Fibroblast of skin of left biceps (primary cell): ENCODE measurements at places on chromosomes 5 and 9.
A peak's percentile ranks its signal among the peaks of the same experiment; 100 is the strongest.

GRCh38 chr5:139746691-139747582, 48.7 kb upstream of the PSD2 start:
- no peak for DNase-seq

- no peak for DNase-seq
Measured at GRCh38 chr9:134376386-134377142, 50.3 kb downstream of the RXRA start.

DNA sequence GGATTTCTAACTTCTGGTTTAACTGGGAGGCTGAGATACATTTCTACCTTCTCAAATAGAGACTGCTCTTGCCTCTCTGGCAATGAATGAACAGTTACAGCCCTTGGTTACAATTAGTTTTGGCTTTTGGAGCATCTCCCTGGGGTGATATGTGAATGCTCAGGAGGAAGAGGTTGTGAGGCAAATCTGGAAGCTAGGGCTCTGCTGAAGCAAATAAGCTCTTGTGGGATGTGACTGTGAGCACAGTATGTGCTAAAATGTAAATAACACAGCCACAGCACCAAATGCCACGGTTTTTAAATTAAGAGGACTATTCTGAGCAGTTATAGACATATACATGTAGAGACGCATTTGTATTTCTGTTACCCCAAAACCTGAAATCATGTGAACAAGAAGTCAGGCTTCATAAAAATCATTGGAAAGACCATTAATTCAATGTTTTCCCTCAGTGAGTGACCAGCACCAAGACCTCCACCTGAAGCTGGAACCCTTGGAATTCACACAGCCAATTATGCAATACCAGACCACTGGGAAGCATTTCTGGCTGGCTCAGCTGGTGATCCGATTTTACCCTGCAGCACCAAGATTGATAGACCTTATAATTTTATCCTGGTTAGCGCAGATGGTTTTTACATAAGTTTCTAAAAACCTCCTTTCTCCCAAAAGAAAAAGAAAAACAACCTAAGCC, 3.0 kb upstream of the SLC44A1 start:
- DNase-seq, result no peak

DNA sequence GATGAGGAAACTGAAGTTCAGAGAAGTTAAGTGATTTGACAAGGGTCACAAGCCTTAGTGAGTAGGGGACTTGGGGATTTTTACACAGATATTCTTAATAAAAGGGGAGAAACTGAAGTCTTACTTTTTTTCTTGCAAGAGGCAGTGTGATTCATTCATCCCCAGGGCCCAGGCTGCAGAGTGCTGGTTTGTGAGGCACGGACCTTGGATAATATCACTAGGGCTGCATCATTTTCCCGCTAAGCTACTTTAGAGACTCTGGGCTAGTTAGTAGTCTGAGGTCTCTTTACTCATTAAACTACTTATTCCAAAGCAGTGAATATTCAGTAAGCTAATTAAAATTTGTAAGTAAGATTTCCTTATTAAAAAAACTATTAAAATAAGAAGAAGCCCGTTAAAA, 195.0 kb downstream of the PBX3 start:
- DNase-seq, result no peak

DNA sequence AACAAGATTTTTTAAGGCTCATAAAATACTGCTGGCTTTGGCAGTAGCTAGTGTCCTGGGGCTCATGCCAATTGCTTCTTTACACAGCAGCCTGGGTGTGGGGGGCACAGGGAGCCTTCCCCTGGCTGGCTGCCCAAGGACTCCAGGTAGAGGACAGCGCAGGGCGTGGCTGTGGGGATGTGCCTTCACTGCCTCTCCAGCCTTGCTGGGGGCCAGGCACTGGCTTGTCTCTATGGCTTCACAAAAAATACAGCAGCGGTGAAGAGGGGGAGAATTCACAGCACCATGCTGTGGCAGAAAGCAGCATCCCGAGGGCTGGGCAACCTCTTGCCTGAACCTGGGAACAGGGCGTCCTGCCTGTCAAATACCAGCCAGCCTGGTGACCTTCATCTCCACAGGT, 57.4 kb downstream of the DAP start:
- no peak for DNase-seq

DNA sequence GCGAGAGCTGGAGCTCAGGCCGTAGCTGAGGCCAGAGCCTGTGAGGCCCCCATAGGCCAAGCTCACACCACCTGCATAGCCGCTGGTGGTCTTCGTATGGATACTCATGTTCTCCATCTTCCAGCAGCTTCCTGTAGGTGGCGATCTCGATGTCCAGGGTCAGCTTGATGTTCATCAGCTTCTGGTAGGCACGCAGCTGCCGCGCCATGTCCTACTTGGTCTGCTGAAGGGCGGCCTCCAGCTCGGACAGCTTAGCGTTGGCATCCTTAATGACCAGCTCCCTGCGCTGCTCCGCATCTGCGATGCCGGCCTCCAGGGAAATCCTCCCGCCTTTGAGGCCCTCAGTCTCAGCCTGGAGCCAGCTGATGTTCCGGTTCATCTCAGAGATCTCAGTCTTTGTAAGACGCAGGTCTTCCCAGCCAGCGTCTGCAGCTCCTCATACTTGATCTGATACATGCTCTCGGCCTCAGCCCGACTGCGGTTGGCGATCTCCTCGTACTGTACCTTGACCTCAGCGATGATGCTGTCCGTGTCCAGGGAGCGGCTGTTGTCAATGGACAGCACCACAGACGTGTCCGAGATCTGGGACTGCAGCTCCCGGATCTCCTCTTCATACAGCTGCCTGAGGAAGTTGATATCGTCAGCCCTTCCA, 172.1 kb downstream of the PPP2R2B start:
- DNase-seq, result no peak

GRCh38 chr9:79764374-79764773, 192.6 kb downstream of the TLE4 start:
- DNase-seq, result peak; percentile 78

GRCh38 chr9:129838707-129839259, 3.5 kb downstream of the USP20 start:
- no peak for DNase-seq
